ENCODE measurements at places on chromosomes 3 and 15.

DNA sequence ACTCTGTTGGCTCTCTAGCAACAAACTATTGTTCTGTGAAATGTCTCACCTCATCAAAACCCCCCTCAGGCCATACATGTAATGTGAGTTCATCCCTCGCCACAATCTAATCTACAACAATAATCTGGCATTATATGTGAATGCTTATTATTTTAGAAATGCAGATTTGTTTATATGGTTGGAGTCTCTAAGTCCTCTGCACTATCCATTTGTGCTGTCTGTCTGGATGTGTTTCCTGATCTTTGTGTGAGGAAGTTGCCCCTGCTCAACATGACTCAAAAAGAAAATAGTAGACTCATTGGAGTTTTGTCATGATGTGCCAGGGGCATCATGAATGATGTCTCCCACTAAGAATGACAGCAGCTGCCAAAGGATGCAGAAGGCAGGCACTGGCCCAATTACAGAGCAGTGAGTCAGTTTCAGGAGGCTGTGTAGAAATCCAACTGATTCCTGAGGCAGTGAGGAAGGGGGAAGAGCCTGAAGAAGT, 161.6 kb upstream of the PDZRN3 start:
- DNase-seq: no peak

GRCh38 chr3:134014270-134014669, 15.5 kb downstream of the SLCO2A1 start:
- no peak for DNase-seq

- no peak for DNase-seq
Measured at GRCh38 chr3:64848822-64849221, 161.0 kb upstream of the ADAMTS9 start.

DNA sequence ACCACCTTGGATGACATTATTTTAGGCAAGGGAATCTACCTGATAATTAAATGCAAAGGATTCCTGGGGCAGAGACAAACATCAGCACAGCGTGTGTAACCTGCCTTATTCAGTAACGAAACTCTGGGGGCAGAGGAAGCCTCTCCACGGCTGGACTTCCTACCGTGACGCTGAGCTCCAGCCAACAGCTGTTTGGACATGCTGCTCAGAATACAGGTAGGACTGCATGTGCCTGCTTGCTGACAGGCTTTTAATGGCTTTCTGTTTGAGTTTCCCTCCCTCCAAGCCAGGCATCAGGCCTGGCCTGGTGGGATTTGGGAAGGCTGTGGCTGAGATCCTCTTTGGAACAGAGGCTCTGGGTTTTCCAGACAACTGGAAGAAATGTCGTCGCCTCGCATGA, 150.6 kb downstream of the ADAMTS17 start:
- no peak for DNase-seq

- no peak for DNase-seq
Measured at GRCh38 chr3:52870471-52870870, 26.9 kb downstream of the STIMATE start.

GRCh38 chr3:55473788-55474187, 13.3 kb downstream of the WNT5A start:
- no peak for DNase-seq

- no peak for DNase-seq
Measured at GRCh38 chr3:186825294-186825821, 17.2 kb upstream of the ADIPOQ start.

GRCh38 chr15:88300089-88300488, 43.5 kb upstream of the NTRK3 start:
- DNase-seq: no peak

GRCh38 chr3:120263792-120264191, 21.2 kb downstream of the GPR156 start:
- no peak for DNase-seq

GRCh38 chr15:60373745-60374144, 24.0 kb downstream of the ANXA2 start:
- no peak for DNase-seq

- no peak for DNase-seq
Measured at GRCh38 chr3:81916890-81917289, 155.4 kb upstream of the GBE1 start.

GRCh38 chr15:100597862-100598261, 4.1 kb downstream of the LINS1 start:
- DNase-seq: no peak

DNA sequence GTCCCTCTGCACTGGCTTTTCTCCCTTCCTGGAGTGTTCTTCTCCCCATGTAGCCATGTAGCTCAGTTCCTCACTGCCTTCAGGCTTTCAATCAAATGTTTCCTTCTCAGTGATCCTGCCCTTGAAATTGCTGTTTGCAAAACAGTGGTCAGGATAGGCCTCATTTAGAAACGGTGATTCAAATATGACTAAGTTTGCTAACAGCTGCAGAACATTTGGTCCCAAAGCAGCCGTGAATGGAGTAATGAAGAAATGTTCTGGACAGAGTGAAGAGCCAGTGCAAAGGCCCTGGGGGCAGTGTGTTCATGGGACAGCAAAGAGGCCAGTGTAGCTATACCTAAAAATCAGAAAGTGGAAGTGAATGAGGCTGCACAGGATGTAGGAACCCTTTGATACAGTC, 223.4 kb downstream of the FEZF2 start:
- no peak for DNase-seq

DNA sequence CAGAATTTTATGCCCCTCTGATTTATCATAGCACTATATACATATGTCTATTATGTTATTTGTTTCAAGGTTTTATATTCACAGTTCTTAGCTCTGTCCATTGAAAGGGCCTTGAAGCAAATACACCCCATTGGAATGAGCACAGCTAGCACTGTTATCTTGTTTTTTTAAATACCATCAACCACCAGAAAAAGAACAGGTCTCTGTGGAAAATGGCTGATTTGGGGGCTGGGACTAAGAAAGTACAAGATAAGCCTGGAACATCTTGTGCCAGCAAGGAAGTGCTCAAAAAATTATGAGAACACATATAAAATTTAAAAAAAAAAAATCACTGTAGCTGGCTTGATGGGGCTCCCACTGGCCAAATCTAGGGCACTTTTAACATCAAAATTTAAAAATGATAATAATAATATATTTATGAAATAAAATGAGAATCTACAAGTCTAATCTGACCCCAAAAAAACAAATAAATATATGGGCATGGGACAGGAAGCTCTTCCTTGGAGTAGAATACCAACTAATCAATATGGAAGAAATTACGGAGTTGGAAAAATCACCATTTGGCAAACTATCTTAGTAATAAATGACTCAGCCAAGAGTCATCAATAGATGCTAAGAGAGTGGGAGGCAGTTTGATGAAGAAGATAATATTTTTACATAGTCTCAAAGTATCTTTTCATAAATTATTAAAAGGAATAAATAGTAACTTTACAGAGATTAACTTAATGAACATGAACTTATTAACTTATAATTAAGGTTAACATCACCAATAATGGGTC, 20.5 kb downstream of the IFT80 start:
- DNase-seq: no peak

GRCh38 chr3:55480911-55481743, 6.0 kb downstream of the WNT5A start:
- DNase-seq: no peak

DNA sequence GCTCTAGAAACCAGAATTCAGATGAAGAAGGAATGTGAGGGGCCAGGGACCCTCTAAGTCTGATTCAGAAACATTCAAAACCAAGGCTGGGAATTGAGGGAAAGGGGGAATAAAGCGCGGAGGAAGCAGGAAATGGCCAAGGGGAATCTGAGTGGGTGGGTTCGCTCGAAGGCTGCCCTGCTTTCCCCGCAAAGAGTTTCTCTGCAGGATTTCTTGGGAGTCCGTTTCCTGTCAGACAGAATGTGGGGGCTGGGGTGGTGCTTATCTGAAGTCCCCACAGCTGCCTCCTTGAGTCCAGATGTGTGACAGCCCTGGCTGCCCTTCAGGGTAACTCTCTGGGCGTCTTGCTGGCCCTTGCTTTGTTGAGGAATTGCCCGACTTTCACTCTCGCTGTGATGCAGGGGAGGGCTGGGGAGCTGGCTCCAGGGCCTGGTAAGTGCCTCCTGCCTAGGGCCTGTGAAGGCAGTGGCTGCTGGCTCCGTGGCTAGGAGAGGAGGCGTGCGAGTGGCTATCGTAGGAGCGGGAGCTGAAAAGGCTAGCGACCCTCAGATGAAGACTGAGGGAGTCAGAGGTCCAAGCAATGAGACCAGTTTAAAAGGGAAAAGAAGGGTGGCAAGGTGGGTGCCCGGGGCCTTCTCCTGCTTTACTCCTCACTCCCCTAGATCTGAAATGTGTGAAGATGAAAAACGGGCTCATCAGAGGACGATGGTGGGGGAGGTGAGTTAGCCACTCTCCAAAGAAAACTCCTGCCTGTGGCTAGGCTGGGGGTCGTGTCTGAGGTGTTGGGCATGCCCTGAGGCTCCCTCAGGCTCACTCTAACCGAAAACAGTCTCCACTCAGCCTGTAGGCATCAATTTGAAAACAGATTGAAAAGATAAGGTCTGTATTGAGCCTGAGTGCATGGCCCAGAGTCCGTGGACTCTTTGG, 143.9 kb upstream of the UMPS start:
- no peak for DNase-seq

DNA sequence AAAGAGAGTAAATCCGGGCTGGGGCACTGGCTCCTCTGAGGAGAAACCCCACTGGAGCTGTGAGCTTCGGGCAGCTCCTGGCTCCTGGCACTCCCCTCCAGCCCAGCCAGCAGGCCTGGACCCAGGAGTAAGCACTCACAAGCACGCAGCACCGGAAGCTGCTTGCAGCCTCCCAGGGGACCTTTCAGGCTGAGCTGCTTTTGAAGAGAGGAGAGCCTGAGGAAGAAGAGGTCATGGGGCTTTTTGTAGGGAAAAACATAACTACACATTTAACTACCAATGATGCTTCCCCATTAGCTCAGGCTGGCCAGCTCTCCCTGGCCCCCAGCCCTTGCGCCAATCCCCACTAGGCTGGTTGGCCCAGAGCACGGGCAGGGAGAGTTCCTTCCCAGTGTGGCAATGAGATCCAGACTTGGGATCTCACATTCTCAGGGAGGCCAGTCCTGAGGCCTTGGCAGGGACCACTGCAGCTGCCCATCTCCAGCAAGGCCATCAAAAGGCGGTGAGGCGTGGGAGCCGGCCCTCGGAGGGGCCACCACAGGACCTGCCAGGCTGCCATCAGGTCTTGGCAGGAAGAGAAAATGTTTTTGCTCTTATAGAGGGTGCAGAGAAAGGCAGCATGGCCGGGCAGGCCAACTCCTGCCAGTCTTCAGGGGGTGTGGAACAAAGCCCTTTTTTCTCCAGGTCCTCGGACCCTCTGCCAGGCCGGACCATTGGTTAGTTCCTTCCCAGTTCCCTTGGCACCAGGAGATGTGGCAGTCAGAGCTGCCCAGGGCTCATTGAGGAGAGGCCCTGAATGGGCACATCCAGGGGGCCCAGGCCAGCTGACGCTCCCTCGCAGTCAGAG, 41.5 kb upstream of the MFGE8 start:
- no peak for DNase-seq

DNA sequence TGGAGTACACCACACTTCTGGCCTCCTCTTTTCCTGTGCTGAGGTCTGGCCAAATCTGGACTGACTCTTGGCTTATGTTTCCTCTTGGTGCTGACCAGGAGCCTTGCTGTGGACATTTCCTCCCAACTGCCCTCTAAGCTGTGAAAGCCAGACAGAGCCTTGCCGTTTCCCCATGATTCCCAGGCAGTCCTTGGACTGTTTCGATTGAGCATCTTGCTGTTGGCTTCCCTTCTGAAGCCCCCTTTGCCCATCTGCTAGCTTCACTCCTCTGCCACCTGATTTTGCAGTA, 110.5 kb downstream of the EPHB1 start:
- no peak for DNase-seq

DNA sequence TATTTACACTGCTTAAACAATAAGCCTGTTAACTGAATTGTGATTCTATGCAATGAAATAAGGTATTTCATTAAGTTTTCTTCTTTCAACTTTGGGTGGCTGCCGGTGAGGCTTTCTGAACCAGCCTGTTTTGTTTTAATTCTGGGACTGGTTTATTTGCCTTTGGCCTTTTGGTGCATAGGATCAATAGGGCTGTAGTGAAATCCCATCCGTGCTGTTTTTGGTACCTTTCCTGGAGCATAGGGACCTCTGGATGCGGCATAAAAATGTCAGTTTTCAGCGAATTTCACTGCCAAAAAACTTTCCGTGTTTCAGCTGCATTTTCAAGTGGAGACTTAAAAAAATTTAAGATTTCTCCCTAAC, 514 bp downstream of the PLS1 start:
- no peak for DNase-seq

GRCh38 chr3:150302246-150302645, 105.9 kb upstream of the TSC22D2 start:
- no peak for DNase-seq

DNA sequence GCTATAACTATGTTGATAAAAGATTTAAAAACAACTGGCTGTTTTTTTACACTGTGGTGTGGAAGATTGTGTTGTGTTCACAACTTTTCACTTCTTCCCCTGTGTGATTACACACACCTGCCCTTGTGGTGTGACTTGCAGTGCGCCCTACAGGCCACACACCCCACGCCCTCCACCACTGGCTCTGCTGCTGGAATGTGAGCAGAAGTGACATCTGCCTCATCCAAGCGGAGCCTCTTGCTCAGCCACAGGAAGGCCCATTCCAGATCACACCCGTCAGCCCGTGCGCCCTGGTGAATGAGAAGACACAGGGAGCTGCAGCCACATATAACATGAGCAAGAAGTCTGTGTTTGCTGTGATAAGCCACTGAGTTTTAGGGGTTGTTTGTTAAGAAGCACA, 7.0 kb downstream of the CCR2 start:
- DNase-seq: no peak

DNA sequence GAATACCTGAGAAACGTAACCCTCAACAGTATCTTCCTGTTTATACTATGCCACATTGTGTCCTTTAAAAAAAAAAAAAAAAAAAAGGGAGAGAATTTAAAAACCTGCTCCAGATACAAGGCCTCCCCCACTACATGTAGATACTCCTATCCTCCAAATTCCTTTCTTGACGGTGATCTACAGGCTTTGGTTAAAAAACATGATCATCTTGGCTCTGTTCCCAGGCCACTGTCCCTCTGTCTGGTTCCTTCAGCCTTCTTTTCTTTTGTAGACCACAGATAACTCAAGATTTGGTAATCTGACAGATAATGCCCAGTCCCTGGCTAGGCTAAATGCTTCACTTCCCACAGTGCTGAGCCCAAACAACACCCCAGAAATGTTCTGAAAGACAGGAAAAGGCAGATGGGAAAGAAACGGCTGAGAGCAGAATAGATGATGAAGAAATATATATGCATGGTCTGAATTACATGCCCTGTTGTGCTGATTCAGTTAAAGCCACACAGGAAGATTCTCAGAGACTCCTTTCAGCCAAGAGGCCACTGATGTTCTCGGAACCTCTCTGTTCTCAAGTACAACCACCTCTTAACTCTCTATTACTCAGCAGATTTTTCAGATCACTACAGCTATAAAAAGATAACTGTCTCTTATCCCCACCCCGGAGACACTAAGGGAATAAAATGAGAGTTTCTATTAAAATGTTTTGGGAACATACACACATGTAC, 48.3 kb downstream of the NPTN start:
- no peak for DNase-seq

Measured in left renal cortex interstitium (tissue), 4 donors.